Fibroblast of skin of scalp (primary cell): ENCODE measurements at places on chromosomes 6 and 20.

- DNase-seq: peak; percentile 28
Observed at GRCh38 chr6:117976030-117976651, 69.1 kb downstream of the SLC35F1 start.

DNA sequence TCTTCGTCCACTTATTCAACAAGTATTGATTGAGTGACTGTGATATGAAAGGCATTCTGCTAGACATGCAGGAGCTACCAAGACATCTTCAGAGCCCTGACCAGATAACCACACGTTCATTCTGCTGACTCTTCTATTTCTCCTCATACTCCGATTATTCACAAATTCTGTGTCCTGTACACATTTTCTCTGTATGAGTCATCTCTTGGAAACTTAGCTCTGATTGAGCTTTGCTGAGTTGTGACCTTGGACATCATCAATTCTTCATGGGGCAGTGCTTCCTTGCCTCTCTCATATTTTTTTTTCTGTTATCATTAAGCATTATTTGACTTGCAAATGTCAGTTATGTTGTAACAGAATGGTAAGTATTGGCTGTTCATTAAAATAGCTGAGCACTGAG lies 351.6 kb upstream of the CNR1 start:
- no peak for DNase-seq

DNA sequence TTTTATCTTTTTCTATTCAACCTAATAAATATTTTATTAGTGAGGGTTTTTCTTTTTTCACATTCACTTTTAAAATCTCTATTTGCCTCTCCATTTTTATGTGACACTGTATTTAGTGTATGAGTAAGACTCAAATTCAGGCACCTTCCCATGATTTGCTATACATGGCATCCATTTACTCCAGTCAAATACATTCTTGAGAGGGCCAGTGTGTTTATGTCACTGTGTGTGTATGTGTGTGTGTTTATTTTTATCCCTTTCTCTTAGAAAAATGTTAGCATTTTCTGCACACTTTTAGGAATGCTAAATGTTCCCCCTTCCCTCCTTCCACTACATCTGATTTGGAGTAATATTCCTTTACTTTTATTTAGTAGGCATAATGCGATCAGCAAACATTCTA lies 290.0 kb downstream of the PACRG start:
- peak; percentile 70 for DNase-seq

DNA sequence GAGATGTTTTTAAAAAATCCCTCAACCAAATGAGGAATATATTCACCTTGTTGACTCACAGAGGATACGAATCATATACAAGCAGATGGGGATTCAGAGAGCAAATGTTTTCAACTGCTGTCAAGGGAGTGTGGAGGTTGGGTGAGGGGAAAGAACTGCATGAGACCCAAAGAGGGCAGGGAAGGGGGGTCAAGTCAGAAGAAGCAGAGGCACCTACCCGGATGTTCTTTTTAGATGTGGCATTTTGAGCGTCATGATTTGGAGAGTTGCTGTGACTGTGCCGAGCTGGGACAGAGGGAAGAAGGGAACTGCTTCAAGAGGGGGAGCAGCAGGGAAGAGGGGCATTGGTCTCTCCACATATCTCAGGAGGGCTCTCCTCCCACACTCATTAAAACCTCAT lies 191.3 kb upstream of the PROKR2 start:
- DNase-seq: no peak

DNA sequence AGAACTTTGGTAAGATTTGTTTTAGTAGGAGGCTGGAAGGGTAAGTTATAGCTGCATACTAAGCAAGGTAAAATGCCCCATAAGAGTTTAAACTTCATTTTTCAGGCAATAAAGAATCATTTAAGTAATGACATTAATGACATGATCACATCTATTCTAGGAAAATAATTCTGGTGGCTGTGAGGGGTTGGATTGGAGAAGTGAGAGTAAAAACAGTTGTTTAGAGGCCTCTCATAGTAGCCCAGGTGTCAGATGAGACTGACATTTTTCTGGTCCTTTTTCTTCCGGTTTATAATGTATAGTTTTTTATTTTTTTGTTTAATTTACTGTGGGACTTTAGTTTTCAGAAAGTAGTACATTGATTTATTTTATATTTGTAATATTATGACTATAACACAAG lies 40.8 kb downstream of the ITCH start:
- DNase-seq: no peak

GRCh38 chr6:167993169-167993568 lies 4.3 kb upstream of the KIF25 start:
- no peak for DNase-seq

DNA sequence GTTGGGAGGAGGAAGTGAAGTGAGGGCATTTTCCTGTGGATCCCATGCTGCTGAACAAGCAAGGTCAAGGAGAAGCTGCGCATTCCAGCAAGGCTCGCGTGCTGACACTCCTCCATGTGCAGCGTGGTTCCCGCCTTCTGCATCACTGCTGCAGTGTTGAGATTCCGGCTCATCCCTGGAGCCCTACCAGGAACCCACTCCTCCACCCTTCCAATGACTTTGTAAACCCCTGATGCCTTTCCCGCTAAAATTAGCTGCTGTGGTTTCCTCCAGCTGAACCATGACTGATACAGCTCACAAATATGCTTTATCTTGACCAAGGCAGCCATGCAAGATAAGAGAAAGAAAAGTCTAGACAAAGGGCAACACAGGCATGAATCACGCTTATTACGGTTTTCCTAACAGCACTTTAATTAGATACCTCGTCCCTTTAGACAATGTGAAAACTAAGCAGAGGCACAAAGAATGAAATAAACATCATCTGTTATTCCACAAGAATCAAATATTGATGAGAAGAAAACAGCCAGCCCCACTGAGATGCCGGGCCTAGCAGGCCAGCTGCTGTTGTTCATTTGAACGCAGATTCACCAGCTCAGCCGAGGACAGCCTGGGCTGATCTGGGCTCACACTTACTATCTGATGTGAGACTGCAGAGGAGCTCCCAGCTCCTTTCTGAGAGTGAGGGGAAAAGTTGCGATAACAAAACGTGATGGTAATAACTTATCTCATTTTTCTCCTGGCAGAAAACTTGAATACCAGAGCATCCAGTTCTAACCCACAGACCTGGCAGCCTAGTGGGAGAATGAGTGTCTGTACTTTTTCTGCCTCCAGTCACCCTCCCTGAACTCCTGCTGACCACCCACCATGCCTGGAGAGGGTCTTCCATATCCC lies 14.2 kb upstream of the BNIP5 start:
- DNase-seq: peak; percentile 89

DNA sequence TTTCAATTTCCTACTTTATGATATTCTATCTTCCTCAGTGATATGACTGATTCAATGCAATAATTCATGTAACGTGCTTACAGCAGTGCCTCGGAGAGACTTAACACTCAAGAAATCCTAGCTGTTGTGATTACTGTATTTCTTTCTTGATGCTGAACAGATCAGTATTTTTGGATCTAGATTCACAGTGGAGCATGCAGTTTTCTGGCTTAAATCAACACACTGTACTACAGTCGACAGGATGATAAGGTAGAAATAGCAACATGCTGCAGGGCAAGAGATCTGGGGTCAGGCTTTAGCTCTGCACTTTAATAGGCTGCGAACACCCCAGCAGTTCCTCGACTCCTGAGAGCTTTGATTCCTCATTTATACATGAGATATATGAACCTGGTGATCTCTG lies 161.0 kb downstream of the AIG1 start:
- DNase-seq: no peak

- DNase-seq: no peak
Observed at GRCh38 chr20:1204576-1204975, 1.3 kb downstream of the C20orf202 start.

DNA sequence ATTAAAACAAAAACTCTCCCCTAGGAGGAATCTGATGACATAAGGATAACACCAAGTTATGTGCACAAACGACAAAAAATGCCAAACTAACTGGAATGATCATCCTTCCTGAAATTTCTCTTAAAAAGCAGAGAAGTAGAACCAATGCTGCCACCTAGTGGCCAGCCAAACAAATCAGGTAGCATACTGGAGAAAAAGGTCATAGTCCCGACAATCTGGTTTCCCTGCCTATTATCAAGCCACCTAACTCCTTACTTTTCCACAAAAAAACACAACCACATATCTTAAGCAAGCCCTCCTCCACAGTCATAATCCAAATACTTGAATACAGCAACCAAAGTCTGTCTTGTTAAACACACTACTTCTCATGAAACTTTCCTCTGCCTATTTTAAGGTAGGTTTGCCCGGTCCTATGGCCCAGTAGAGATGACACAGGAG lies 5.3 kb downstream of the OARD1 start:
- peak; percentile 81 for DNase-seq

GRCh38 chr20:48910347-48910781 lies 11.1 kb upstream of the ARFGEF2 start:
- no peak for DNase-seq

GRCh38 chr6:44415873-44416502 lies 28.5 kb downstream of the CDC5L start:
- peak; percentile 14 for DNase-seq

DNA sequence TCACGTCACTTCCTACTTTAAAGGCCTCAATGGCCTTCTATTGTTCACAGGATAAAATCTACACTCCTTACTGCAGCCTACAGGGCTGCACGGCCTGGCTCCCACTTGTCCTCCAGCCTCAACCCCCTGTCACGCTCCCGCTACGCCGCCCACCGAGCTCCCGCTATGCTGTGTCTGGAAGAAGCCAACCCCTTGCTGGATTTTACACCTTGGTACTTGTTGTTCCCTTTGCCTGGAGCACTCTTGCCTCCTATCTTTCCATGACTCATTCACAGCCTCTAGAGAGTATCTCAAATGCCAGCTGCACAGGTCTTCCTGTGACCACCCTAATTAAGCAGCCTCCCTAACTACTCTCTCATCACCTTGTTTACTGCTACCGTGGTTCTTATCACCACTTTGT lies 259.9 kb downstream of the PRKN start:
- no peak for DNase-seq

GRCh38 chr6:33673851-33674250 lies 37.6 kb downstream of the UQCC2 start:
- DNase-seq: no peak

- no peak for DNase-seq
Observed at GRCh38 chr6:108633436-108633835, 72.7 kb downstream of the FOXO3 start.

- no peak for DNase-seq
Observed at GRCh38 chr6:113735491-113735890, 121.7 kb upstream of the MARCKS start.

- peak; percentile 26 for DNase-seq
Observed at GRCh38 chr6:36131511-36132245, 1.4 kb downstream of the MAPK13 start.

GRCh38 chr20:23362392-23363256 lies 642 bp downstream of the GZF1 start:
- DNase-seq: peak; percentile 14

DNA sequence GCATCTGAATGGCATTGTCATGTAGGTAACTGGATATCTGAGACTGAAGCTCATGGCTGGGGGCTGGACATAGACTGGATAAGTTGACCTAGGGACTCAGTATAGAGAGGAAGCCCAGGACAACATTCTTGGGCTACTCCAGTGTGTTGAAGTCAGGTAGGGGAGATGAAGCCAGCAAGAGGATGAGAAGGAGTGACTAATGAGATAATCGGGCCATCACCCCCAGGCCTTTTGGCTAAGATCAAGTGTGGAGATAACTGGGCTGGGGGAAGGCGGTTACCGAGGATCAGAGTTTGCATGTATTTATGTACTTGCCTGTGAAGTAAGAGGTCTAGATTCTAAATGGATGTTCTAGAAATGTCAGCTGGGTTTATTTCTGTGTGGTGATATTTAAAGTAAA lies 73.4 kb downstream of the ELOVL2 start:
- DNase-seq: no peak

DNA sequence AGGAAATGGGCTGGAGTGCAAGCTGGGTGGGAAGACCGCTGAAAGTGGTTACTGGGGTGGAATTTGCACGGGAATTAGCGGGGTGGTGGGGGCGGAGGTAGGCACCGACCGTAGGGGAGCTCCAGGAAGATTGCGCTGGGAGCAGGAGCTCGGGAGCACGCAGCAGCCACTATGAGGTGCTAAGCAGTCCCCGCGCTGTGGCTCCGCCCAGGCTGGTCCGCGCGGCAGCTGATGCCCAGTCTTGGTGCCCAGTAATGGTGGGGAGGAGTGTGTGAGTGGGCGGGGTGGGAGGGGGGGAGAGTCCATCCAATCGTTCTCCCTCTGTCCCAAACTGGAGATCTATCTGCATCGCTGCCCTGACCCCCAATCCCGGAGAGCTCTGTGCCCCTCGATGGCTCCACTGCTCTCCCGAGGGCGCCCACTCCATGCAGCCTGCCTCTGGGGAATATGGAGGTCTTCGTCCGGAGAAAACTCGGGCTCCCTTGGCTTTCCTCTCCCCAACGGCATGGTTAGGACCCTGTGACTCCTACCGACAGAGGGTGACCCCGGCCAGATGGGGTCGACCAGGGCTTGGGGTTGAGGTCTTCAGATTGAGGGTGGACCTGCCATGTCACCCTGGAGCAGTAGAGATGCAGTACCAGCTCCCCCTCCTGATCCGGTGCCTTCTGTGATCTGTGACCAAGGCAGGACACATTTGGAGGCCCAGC lies 5.3 kb downstream of the TP53TG5 start:
- no peak for DNase-seq

- no peak for DNase-seq
Observed at GRCh38 chr6:39696986-39697788, 28.0 kb downstream of the KIF6 start.

- DNase-seq: no peak
Observed at GRCh38 chr6:16238963-16239797, 793 bp downstream of the GMPR start.

DNA sequence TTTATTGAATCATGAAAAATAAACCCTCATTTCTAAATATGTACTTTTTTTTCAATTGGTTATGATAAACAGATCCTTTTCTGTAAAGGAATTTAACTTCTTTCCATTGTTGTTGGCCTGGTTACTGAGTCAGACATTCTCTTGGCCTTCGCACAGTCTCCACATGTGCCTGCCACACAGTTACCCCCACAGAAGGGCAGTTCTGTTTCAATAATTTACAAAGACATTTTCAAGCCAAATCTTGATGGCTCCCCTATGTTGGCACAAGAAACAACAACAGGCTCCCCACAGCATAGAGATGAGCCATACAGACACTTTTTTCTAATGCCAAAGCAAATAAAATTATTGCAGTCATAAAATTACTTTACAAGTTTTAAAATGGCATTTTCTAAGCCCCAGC lies 55.6 kb upstream of the BEND6 start:
- DNase-seq: peak; percentile 70

GRCh38 chr20:3551681-3552434 lies 81.0 kb downstream of the ATRN start:
- no peak for DNase-seq

GRCh38 chr20:6888736-6889395 lies 121.4 kb downstream of the BMP2 start:
- no peak for DNase-seq
